ENCODE measurements at places on chromosomes 12 and 14. TPM values are rescaled to one million over a fixed set of nuclear protein-coding genes. Genes with fewer than 3 reads are reported as not detected.

CAPS2 gene
- total RNA-seq = 2.7 TPM

- H3K4me3 ChIP-seq = no peak overlapping the region
- no peaks in the 10 kb centered on the region for H3K4me1 ChIP-seq
- H3K27me3 ChIP-seq = no peaks in the 10 kb centered on the region
- H3K36me3 ChIP-seq = peaks cover 4% of the 10 kb centered on the region
- H3K27ac ChIP-seq = no peak overlapping the region
Observed at GRCh38 chr12:88914967-88915366, 334.7 kb upstream of the KITLG start.

KLRK1 gene
- 0.29 TPM for total RNA-seq

DNA sequence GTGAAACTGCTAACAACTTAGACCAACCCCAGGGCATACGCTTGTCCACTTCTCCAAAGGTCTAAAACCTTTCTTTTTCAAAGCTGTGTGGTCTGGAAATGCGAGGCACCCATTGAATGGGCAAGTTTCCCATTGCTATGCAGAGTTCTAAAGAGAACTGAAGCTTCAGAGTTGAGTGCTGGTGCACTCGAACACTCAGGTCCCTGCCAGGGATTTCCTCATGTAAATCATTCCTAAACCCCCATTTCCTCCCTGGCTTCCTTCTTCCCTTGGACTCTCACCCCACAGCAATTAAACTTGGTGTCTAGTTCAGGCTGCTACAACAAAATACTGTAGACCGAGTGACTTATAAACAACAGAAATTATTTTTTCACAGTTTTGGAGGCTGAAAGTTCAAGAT lies 2.2 kb upstream of the PXN start:
- no peaks in the 10 kb centered on the region for H3K36me3 ChIP-seq
- no peak overlapping the region for H3K27ac ChIP-seq
- peaks cover 19% of the 10 kb centered on the region for H3K4me1 ChIP-seq
- H3K27me3 ChIP-seq = no peaks in the 10 kb centered on the region

ZC3H10 gene
- total RNA-seq = 5.1 TPM

DNA sequence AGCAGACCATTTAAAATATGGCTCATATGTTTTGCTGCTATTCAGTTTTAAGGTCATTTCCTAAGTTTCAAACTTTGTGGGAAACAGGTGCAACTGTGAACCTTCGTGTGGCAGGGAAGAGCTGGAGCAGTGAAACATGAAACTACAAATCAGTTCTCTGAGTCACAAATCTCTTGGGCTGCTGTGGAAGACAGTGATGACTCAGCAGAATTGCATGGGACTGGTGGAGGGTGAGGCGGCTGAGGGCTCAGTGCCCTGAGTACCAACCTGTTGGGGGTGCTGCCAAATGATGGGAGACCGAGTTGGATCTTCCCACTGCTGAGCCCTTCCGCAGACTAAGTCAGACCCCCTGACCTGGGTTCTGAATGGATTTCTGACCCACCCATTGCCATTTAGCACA lies 8.4 kb upstream of the CALM1 start:
- no peaks in the 10 kb centered on the region for H3K36me3 ChIP-seq
- peaks cover 39% of the 10 kb centered on the region for H3K4me1 ChIP-seq
- H3K4me3 ChIP-seq = no peak overlapping the region
- peak overlapping the region; percentile 6 for H3K27ac ChIP-seq
- peak; percentile 38 for DNase-seq

GRCh38 chr12:118044075-118044474 lies 16.9 kb downstream of the WSB2 start:
- H3K4me1 ChIP-seq = peaks cover 59% of the 10 kb centered on the region
- peak; percentile 58 for DNase-seq
- H3K4me3 ChIP-seq = peak overlapping the region; percentile 46
- H3K36me3 ChIP-seq = peaks cover 54% of the 10 kb centered on the region
- H3K27ac ChIP-seq = peak overlapping the region; percentile 97

NEUROD4 gene
- total RNA-seq = not detected

DNA sequence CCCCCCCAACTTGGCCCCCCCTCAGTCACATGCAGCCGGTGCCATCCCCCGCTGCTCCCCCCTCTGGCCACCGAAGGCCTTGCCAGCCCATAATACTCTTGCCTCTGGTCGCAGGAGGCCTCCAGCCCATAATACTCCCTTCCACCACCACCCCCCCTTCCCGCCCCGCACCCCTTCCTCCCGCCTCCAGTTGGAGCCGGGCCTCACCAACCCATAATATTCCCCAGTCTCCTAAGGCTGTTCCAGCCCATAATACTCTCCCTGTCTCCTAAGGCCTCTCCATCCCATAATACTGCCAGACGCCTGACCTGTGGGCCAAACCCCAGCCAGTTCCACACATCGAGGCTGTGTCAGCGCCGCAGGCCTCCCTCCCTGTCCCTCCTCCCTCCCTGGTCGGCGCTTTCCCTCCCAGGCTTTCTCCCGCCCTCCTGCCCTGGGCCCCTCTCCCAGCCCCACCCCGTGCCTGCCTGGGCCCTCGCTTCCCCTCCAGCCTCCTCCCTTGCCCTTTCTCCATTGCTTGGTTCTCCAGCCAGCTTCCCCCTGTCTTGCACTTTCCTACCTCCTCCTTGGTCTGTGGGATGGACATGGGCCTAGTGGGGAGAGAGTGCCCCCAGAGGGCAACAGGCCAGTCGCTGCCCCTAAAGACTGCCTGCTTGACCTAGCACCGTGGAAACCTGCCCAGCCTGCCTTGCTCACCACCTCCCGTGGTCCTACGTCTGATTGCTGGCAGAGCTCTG lies 6.8 kb upstream of the CHD4 start:
- peak overlapping the region; percentile 38 for H3K27ac ChIP-seq
- peak; percentile 45 for DNase-seq
- peaks cover 38% of the 10 kb centered on the region for H3K4me1 ChIP-seq
- H3K36me3 ChIP-seq = no peaks in the 10 kb centered on the region
- H3K27me3 ChIP-seq = no peaks in the 10 kb centered on the region

IFI27 gene
- 2.3 TPM for total RNA-seq

DNA sequence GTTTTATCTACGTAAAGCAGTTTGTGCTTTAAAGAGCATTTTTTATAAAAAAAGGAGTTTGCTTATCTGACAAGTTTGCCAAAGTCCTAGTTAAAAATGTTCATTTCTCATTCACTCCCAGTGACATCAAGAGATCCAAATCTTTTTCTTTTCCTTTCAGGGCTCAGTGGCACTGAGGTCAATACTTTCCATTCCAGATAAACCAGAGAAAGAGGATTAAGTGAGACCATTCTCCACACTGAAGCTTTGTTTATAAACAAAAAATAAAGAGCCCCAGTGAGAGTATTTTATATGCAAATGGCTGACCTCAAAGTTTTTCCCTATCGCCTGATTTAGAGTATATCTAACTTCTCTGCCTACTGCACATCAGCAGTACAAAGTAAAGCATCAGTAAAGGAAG lies 199.8 kb downstream of the ALG10B start:
- no peaks in the 10 kb centered on the region for H3K4me1 ChIP-seq
- no peaks in the 10 kb centered on the region for H3K36me3 ChIP-seq
- no peak overlapping the region for H3K27ac ChIP-seq
- no peak for DNase-seq
- no peaks in the 10 kb centered on the region for H3K27me3 ChIP-seq
- no peak overlapping the region for H3K4me3 ChIP-seq

AVPR1A gene
- not detected for total RNA-seq

- H3K27ac ChIP-seq = no peak overlapping the region
- H3K4me1 ChIP-seq = no peaks in the 10 kb centered on the region
- no peaks in the 10 kb centered on the region for H3K36me3 ChIP-seq
Observed at GRCh38 chr12:93957870-93958269, 190.5 kb upstream of the PLXNC1 start.
